ENCODE measurements at places on chromosomes 1 and 21.

GRCh38 chr1:112629256-112629655 lies 9.6 kb downstream of the CAPZA1 start:
- DNase-seq = no peak

DNA sequence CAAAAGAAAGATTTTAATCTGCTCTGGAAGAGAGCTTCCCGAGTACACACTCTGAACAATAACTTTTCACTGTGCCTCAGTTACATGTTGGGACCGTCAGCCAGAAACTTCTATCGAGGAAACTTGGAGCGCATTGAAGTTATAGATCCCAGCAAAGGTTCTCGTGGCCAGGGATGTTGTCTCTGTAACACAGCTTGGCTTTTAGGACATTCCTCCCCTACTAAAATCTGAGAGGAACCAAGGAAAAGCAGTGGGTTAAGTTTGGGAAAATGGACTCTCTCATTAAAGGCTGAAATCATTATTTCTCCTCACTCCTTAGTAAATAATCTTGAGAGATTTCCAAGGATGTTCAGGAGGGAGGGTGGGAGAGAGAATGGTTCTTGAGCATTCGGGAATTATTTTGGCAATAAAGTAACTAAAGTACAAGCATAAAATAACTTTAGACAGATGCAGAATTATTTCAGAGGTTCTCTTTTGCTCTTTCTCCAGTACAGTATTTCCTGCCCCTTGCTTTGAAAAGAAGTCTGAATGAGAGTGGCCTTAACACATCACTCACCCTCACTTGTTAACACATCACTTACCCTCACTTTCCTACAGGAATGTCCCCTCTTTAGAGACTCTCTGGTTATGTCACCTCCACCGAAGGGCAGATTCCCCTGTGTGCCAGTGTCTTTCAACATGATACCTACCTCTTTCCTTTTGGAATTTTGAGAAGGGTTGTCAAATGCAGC lies 1.8 kb upstream of the NFIA start:
- no peak for DNase-seq

DNA sequence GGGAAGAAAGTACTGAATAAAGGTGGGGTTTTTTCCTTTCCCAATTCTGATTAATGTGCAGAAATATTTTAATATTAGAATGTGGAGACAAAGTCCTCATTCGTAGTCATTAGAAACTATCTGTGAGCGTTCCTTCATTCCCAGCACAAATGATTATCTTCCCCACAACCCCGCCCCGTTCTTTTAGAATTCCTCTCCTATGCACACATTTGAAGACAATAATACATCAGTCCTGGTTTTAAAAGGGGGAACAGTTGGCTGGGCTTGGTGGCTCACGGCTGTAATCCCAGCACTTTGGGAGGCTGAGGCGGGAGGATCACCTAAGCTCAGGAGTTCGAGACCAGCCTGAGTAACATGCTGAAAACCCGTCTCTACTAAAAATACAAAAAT lies 876 bp downstream of the ALDH9A1 start:
- no peak for DNase-seq

DNA sequence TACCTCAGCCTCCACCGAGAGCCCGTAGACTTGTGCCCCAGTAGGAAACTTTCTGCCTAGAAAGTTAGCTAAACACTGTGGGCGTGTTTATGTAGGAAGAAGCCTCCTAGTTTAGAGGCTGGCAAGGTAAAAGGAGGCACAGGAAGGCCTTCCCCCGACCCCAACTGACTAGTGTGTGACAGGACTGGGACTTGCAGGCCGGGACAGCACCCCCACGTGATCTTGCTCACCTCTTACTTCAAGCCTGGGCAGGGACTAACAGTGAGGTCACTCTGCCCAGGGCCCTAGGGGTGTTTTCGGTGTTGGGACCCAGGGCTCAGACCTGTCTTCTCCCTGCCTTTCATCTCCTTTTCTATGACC lies 392 bp upstream of the TAGLN2 start:
- no peak for DNase-seq
